DND-41 (cell line): ENCODE measurements at places on chromosomes 11 and 22.
A peak's percentile ranks its signal among the peaks of the same experiment; 100 is the strongest.

DNA sequence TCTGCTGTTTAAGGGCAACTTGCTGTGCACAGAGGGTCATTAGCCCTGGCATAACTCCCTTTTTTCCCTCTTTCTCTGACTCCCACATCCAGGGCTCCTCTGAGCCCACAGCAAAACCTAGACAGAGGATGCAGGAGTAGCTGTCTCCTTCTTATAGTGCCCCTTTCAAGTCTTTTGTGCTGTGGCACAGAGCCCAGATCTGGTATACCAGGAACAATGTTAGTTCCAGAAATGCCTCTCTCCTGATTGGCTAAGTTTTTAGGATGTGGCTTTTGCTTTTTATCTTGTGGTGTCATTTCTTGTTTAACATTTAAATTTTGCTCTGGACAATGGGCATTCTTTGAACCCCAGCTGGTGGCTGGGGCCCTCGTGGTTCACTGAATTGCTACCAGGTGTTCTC, 25.6 kb upstream of the RRM1 start:
- peak; percentile 33 for DNase-seq

- no peak for DNase-seq
These were observed 19.0 kb upstream of the SCGB1A1 start for GRCh38 chr11:62399878-62400266.

- DNase-seq = no peak
These were observed 1.8 kb downstream of the ST3GAL4 start for GRCh38 chr11:126357055-126357962.

DNA sequence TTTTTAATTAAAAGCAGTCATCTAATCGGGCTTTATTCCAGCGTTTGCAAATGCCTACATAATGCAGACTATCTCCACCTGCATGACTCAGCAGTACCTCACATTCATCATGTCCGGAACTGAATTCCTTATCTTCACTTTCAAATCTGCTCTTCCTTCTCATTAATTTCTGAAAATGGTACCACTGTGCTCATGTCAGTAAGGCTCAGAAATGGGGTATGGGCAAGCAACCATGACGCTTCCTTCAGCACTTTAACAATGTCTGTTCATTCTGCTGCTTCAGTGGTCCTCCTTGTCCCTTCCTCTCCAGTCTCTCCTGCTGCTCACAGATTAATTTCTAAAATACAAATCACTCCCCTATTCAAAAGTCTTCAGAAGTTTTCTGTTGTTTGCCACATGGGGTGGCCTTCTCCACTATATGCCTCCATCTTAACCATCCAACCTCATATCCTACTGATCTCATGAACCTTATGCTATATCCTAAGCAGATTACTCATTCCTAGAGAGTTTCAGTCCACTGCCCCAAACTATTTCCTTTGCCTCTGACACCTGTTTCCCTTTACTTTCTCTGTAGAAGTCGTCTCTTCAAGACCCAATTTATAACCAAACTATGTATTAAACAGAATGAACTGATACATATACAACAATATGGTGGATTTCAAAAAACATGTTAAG, 7.0 kb downstream of the GTF2H1 start:
- no peak for DNase-seq

- DNase-seq = no peak
These were observed at the start of gene TSGA10IP for GRCh38 chr11:65945430-65945911. TSS of gene TSGA10IP (plus strand) at chr11:65945480. CDS start at chr11:65945676, 196 bp downstream.

DNA sequence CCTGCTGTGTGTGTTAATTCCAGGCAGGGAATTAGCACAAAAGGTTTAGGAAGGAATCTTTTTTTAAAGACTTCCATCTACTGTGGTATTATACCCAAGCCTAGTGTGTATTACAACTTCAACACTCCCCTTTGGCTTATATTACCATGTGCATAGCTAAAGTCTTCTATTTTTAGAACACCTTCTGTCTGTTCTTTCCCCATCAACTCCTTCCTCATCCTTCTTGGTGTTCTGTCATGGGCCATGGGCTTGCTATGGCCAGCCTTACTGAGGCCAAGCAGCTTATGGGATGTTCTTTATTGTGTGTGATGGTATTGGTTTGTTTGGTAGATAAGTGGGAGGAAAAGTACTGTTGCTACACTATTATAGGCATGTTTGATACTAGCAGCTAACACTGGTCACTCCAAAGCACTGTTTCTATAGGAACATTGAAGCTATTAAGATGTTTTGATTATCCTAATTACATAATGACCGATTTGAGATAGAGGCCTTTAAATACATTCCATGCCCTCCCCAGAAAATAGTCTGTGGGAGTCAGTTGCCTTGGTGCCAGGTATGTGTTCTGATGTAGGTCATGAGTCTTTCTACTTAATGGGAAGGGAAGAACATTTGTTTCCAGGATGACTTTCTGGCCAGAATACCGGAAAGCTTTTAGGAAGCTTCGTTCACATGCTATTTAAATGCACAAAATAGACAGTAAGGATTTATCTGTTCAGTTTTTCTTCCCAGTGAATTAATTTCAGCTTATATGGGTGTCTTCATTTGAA, 16.5 kb downstream of the MCAM start:
- no peak for DNase-seq

- DNase-seq = no peak
These were observed 1.8 kb upstream of the CARS1 start for GRCh38 chr11:3058753-3059664.

- no peak for DNase-seq
These were observed 42.7 kb upstream of the CYP2D6 start for GRCh38 chr22:42173183-42173926.

DNA sequence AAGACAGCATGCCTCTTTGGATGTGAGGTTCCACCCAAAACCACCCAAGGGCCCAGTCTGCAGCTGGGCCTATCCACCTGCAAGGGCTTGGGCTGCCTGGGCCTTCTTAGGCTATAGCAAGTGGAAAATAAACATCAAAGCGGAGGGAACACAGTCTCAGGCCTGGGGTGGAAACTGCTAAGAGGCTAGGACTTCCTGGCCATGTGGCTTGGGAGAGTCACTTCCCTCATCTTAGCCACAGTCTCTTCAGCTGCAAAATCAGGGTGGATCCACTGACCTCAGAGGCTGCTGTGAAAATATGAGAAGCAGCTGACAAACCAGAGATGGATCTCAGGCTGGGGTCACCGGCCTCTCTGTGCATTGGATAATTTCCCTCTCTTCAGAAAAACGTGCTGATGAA, 30.6 kb upstream of the TFIP11 start:
- DNase-seq = peak; percentile 15

DNA sequence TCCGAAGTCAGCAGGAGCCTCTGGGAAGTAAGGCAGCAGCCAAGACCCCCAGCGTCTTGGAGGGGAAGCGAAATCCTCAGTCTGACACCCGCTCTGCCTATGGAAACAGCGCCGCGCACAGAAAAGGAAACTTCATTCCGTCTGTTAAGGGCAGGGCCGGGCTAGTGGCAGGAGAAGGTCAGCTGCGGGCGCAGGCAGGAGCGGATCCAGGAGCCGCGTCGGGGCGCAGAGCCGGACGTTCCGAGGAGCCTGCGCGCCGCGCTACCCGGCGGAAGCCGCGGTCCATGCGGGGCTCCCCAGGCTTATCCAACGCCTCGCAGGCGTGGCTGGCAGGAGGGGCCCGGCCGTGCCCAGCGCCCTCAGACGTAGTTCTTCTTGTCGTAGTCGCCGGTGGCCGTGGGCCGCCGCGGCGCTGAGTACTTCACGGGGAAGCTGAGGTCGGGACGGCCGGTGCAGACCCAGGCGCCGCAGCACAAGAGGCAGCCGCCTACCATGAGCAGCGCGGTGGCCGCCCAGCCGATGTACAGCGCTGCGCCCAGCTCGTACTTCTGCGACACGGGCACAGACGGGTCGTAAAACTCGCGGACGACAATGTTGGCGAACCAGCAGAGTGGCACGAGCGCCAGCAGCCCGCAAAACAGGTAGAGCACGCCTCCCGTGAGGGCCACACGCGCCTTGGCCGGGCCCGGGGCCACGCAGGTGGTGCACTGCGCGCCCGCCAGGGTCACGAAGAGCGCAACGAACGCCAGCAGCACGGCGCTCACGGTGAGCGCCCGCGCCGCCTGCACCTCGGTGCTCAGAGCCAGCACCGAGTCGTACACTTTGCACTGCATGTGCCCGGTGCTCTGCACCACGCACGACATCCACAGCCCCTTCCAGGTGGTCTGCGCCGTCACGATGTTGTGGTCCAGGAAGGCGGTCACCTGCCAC, 705 bp downstream of the CLDN5 start:
- no peak for DNase-seq

- DNase-seq = no peak
These were observed 104.6 kb downstream of the ATXN10 start for GRCh38 chr22:45776313-45776585.

GRCh38 chr11:9884601-9885000, 220.7 kb downstream of the SWAP70 start:
- no peak for DNase-seq

- DNase-seq = no peak
These were observed 31.4 kb downstream of the FEZ1 start for GRCh38 chr11:125464666-125465065.

DNA sequence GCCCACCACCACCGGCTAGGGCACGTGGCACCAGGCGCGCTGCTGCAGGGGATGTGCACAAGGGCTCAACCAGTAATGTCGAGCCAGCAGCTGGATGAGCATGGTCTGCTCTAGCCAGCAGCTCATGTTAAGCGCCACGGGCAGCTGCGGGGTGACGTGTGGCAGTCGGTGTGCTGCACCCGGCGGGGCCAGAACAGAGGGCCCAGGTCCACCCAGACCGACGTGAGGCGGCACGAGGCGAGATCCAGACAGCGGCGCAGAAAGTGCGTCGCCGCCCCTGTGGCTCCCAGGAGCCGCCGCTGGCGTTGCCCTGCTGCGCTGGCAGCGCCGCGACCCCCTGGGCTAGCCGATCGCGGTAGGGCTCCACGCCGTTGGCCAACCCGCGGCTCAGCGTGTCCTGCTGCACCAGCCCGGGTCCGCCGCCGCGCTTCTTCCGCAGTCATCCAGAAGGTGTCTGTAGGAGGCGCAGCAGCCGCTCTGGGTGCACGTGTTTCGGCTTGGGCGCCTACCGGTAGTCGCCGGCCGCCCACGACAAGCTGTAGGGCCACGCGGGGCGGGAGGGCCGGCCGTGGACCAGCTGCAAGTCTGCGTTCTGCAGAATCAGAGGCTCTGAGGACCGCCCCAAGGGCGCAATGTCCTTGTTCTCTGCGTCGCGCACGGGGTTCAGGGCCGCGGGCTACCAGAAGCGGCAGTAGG, 4.6 kb upstream of the GALR3 start:
- DNase-seq = no peak

DNA sequence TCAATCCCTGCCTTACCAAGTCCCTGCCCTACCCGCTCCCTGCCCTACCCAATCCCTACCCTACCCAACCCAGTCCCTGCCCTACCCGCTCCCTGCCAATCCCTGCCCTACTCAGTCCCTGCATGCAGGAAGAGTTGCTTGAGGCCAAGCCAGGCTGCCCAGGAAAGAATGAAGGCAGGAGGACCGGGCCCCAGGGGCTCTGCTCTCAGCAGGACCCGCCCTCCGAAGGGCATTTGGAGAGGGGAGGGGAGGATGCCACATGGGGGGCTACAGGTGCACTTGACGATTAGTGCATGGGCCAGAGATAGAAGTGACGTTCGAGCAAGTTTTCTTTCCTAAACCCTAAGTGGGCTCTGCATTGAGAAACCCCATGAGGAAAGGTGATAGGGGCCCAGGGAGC, 581.2 kb downstream of the TBC1D22A start:
- no peak for DNase-seq

DNA sequence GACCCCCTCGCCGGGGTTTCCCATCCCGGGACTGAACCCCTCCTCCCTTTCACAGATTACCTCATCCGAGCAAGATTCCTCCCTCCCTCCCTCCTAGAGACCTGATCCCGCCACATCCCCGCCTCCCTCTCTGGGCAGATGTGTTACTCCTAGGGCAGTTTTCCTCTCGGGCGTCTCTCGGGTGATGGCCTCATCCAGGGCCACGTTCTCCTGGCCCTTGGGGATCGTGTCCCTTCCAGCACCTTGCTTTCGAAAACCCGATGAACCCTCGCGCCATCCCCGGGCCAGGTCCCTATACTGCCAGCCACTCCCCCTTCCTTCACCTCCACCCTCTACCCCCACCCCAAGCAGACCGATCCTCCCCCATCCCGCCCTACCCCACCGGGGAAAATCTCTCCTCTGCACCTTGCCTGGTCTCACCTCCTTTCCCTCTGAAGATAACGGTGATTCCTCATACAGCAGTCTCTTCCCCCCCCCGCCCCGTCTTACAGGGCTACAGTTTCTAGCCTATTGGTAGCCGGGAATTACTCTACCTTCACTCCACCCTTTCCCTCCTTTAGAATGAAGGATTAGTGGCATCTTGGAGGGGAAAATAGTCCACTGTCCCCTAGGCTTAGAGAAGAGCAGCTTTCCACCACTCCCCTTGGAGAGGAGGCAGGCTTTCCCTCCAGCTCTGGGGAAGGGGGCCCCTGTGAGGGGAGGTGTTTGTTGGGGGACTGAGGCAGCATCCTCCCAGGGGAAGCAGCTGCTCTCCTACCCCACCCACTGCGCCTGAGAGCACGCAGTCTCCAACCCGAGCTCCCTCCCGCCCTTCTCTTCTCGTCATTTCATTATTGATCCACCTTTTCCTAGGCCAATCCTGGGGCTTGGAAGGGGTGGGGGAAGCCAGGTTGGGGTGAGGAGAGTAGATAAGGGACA, 1.2 kb downstream of the KMT2A start:
- peak; percentile 70 for DNase-seq

DNA sequence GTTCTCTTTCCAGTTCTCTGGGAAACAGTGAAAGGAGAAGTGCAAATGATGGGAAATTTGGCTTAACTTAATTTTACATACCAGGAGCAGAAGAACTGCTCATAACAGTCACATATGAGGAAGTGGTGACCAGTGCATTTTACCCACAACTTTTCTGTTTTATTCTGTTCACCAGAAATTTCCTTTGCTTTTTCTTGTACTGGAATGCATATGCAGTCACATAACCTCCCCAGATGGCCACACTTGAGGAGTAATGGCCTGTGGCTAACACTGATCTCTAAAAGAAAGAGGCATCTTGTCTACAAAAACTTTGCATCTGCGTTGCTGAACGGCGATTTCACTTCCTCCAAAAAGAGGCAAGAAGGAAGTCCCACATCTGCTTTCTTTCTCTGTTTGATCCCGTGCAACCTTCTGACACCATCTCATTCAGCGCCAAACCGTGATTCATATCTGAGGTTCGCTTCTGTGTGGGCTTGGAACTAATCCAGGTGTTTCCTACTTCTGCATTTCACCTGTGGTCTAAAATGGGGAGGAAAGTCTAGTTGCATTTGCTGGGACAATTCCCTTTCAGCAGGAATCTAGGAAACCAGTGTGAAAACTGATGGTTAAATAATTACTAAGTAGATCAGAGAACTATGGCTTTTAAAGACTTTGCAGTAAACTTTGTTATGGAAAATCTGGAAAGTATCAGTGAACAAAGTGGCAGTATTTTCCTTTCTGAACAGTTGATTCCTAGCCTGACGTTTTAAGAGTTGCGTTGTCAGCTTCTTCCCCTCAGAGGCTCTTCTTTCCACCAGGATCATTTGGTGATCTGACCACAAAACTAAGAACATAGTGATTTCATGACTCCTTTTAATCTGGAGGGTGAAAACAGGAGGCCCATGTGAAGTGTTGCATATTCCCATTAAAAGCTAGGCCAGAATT, 4.2 kb upstream of the MPEG1 start:
- peak; percentile 13 for DNase-seq

DNA sequence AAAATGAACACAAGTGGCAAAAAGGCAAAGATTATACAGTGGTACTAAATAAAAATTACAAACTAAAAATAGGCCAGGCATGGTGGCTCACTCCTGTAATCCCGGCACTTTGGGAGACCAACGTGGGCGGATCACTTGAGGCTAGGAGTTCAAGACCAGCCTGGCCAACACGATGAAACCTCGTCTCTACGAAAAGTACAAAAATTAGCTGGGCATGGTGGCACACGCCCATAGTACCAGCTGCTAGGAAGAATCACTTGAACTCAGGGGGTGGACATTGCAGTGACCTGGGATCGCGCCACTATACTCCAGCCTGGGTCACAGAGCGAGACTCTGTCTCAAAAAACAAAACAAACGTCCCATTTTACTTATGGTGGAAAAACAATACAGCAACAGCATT, 24.5 kb downstream of the ZNF280B start:
- no peak for DNase-seq
